ENCODE measurements at places on chromosomes 3 and 15. TPM values are rescaled to one million over a fixed set of nuclear protein-coding genes. Genes with fewer than 3 reads are reported as not detected.

SLC24A5 gene
- total RNA-seq, result not detected

TERC gene
- total RNA-seq, result 3.1 TPM

SLC12A8 gene
- 0.15 TPM for total RNA-seq

USP13 gene
- total RNA-seq, result 6.5 TPM

CACNA2D2 gene
- total RNA-seq, result 1.7 TPM

ATP10A gene
- total RNA-seq, result 51.9 TPM

QARS1 gene
- 215 TPM for total RNA-seq

HESX1 gene
- not detected for total RNA-seq

TMEM62 gene
- 20.5 TPM for total RNA-seq

WDR49 gene
- total RNA-seq, result not detected

DUOX1 gene
- total RNA-seq, result 0.07 TPM

BLM gene
- total RNA-seq, result 75.3 TPM

STRC gene
- 0.46 TPM for total RNA-seq

KBTBD13 gene
- not detected for total RNA-seq

PLSCR2 gene
- total RNA-seq, result 1.1 TPM

CCDC54 gene
- total RNA-seq, result not detected

CHRD gene
- not detected for total RNA-seq

TMEM207 gene
- total RNA-seq, result not detected

SUCNR1 gene
- total RNA-seq, result not detected

PPP1R14D gene
- total RNA-seq, result not detected

XYLB gene
- 5.0 TPM for total RNA-seq

COL6A5 gene
- total RNA-seq, result 0.15 TPM

NR1I2 gene
- total RNA-seq, result not detected

CYP11A1 gene
- total RNA-seq, result not detected

SAMD7 gene
- total RNA-seq, result not detected

TIMP4 gene
- not detected for total RNA-seq

CD200R1 gene
- 18.6 TPM for total RNA-seq

GP5 gene
- 1.9 TPM for total RNA-seq

SCAP gene
- 77.0 TPM for total RNA-seq

MRAS gene
- not detected for total RNA-seq

ARPP19 gene
- 197 TPM for total RNA-seq

GP9 gene
- not detected for total RNA-seq

GOLGA8M gene
- 3.8 TPM for total RNA-seq

ZKSCAN7 gene
- 0.88 TPM for total RNA-seq

GPR160 gene
- 5.1 TPM for total RNA-seq

AQP9 gene
- total RNA-seq, result not detected

ZPLD1 gene
- not detected for total RNA-seq

PDZRN3 gene
- total RNA-seq, result not detected

P3H2 gene
- total RNA-seq, result not detected

DALRD3 gene
- total RNA-seq, result 22.2 TPM

SPSB4 gene
- not detected for total RNA-seq

RSRC1 gene
- 42.5 TPM for total RNA-seq

NOX5 gene
- 0.02 TPM for total RNA-seq

GABRR3 gene
- total RNA-seq, result not detected
